ENCODE measurements at places on chromosomes 11 and 22. TPM values are rescaled to one million over a fixed set of nuclear protein-coding genes. Genes with fewer than 3 reads are reported as not detected.

DNA sequence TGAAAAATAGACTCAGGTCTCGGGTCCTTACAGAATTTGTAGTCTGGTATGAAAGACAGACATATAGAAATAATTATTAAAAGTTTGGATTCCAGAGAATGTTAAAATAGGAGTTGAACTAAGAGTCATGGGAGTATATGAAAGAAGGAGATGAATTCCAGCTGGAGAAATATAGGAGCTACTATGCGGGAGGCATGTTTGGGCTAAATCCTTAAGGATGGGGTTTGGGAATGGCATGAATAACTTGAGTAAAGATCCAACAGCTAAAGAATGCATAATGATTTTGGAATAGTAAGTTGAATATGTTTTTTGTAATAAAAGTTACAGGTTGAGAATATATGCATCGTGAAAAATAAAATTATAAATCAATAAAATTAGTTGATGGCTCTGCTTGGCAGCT lies 129.4 kb upstream of the SLC5A12 start:
- no peak for DNase-seq

GRCh38 chr11:80054582-80055165 lies 613.8 kb upstream of the TENM4 start:
- no peak for DNase-seq

GRCh38 chr22:30617819-30618218 lies 10.8 kb downstream of the TCN2 start:
- DNase-seq: no peak

DNA sequence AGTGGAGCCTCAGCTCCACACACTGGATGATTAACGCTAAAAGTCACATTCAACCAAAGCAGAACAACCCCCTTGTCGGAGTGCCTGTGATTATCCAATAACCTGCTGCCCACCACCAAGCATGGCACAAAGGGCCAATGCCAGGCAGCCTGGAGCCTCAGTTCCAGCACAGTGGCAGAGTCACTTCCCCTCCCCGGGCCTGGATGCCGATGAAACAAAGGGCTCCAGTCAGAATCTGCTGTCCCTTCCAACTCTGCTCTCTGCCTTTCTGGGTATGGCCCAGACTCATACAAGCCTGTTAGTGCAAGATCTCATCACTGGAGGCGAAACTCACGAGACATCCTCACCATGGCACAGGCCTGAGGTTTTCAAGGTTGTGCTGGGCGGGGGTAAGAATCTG lies 52.1 kb downstream of the CLTCL1 start:
- DNase-seq: no peak

GRCh38 chr11:5621580-5621979 lies 3.2 kb upstream of the TRIM34 start:
- no peak for DNase-seq

DNA sequence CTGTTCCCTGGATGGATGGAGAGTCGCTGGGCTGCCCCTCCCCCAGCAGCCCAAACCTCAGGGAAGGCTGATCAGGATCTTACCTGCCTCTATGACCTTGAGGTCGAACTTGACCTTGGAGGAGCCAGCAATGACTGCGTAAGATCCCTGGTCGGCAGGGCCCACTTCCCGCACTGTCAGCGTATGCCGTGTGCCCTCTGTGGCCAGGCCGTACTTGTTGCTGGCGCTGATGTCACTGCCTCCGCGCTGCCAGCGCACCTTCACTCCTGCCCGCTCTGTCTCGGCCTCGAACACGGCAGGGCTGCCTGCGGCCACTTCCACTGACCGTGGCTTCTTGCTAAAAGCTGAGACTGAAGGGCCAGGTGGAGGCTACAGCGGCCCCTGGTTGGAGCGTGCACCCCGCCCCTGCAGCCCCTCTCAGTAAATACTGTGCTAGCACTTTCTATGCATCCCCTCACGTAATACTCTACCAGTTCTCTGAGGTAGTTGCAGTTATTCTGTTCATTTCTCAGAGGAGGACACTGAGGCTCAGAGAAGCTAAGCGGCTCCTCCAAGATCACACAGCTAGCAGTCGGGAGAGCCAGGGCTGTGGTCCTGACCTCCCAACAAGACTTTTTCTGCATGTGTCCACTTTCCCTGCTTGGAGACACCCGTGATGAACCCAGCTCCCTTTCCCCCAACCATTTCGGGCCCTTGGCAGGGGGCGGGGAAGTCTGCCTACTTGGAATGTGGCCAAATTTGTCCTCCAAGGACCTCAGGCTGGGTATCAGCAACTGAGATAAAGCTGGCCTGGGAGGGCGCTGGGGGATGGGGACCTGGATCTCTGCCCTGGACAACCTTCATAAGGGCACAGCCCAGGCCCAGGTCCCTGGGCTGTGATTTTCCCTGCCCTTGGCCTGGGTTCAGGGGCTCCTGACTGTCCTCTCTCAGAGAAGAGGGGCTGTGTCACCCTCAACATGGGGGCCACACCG lies 1.1 kb downstream of the MYBPC3 start:
- no peak for DNase-seq

GRCh38 chr11:124344346-124344745 lies 24.3 kb upstream of the OR8D2 start:
- DNase-seq: no peak

GRCh38 chr11:76371170-76371569 lies 9.8 kb downstream of the THAP12 start:
- no peak for DNase-seq

DNA sequence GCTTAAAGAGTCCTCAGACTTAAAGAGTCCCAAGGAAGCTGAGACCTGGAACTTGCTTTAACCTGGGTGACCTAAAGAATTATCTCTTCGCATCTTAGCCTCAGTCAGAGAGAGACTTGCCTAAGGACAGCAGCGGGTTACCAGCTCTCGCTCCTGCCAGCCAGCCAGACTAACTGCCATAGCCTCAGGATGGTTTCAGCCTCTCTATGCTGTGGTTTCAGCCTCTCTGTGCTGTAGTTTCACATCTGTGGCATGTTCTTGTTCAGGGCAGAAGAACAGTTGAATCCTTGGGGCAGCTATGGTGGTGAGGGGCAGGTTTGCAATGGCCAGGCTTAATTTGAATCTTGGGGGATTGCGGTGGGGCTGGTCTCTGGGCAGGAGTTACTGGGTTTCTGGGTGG lies 2.3 kb downstream of the FRMD8 start:
- DNase-seq: no peak

GRCh38 chr22:50606165-50606945 lies 5.8 kb downstream of the MAPK8IP2 start:
- no peak for DNase-seq

GRCh38 chr22:35274154-35274871 lies 17.0 kb downstream of the HMGXB4 start:
- no peak for DNase-seq

Gene SPTBN2
- not detected for total RNA-seq

Gene OR6X1
- not detected for total RNA-seq

Measured in naive thymus-derived CD4-positive, alpha-beta T cell (primary cell).